ENCODE measurements at places on chromosomes 16 and 17.

GRCh38 chr17:76793775-76794174 lies 55.9 kb downstream of the MFSD11 start:
- peak; percentile 64 for DNase-seq

DNA sequence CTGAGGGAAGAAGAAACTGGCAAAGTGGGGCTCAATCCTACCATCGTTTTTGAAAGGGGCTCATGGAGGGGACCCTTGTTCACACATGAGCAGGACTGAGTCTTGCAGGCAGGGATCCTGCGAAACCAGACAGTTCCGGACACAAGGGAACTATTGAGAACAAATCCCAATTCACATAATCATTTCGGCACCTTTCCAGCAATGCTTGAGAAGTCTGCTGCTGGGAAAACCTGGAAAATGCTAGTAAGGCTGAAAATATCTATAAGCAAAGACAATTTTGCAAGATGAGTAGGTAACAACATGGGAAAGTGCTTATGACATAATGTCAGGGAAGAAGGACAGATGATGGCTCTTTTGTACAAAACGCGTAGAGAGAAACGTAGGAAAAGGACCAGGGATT lies 52.1 kb upstream of the BPTF start:
- DNase-seq = no peak

GRCh38 chr16:11155284-11155806 lies 100.7 kb downstream of the SOCS1 start:
- DNase-seq = no peak

- no peak for DNase-seq
Measured at GRCh38 chr16:4316108-4316863, 419 bp downstream of the GLIS2 start.

DNA sequence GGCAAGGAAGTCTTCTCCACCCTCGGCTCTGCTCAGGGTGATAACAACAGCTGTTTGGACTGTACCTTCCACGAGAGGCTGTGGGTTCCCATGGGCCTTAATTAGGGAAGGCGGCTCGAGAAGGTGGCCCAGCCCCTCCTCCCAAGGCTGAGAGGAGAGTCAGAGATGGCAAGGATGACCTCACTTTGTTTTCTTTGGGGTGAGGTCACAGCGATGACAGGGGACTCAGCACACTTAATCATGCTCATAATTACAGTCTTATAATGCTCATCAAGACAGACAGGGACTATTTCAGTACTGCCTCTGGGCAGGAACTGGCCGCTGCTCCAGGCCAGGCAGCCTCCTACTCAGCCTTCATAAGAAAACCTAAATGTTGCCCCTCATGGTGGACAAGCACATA lies 19.7 kb downstream of the WFDC1 start:
- DNase-seq = no peak

DNA sequence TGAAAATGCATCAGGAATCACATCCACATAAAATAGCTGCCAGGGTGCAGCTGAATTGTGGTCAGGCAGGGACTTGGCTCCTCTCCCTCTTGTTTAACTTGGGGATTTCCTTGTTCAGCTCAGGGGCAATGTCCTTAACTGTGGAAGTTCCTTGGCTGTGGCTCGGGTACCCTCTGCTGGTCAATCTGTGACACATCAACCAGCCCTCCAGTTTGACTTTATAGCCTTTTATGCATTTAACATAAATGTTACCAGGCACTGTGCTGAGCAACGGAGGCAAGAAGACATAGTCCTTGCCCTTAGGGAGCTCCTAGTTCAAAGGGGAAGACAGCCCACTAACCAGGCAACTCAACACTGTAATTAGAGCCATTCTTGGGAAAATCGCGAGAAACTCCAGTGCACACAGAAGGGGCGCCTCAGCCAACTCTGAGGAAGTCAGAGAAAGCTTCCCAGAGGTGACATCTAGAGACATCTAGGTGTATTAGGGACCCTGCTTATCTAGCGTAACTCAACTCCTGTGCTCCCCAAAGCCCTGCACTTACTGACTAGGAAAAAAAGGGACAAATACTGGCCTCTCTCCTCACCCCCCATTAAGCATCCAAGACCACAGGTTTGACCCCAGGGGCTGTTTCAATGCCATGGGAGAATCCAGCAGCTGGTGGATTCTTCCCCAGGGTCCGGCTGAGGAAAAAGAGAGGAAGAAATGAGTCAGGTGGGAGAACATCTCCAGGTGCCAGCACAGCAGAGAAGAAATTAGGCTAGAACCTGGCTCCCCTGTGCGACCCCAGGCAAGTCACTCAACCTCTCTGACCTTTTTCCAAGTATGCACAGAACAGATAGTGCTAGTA lies 17.3 kb upstream of the EEF2K start:
- DNase-seq = peak; percentile 68

GRCh38 chr17:45132320-45132571 lies at the start of gene PLCD3:
Gene PLCD3, minus strand, starts transcription at chr17:45132515. Its CDS starts 105 bp downstream, at chr17:45132410.
- no peak for DNase-seq

- no peak for DNase-seq
Measured at GRCh38 chr16:67773569-67774456, 32.5 kb downstream of the RANBP10 start.

DNA sequence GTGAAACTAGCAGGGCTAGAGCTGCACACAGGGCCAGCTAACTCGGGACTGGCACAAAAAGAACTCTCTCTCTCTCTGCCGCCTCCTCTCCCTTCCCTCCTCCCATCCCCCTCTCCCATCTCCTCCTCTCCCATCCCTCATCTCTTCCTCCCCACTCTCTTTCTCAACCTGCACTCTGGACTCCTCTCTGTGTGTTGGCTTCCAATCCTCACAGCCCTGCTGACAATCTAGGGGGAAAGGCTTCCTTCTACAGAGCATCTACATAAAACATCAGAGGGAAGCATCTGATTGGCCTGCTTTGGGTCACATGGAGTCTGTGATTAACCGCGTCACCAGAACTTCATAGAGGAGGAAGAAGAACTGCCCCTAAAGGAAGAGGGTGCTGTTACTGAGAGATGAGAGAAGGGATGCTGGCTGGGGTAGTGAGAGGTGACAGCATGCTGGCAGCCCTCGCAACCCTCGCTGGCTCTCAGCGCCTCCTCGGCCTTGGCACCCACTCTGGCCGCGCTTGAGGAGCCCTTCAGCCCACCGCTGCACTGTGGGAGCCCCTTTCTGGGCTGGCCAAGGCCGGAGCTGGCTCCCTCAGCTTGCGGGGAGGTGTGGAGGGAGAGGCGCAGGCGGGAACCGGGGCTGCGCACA lies 12.8 kb upstream of the ZFP90 start:
- DNase-seq = no peak

GRCh38 chr17:75499313-75500022 lies 15.9 kb downstream of the CASKIN2 start:
- DNase-seq = no peak

- DNase-seq = no peak
Measured at GRCh38 chr17:79137789-79138165, 63.2 kb downstream of the ENGASE start.

DNA sequence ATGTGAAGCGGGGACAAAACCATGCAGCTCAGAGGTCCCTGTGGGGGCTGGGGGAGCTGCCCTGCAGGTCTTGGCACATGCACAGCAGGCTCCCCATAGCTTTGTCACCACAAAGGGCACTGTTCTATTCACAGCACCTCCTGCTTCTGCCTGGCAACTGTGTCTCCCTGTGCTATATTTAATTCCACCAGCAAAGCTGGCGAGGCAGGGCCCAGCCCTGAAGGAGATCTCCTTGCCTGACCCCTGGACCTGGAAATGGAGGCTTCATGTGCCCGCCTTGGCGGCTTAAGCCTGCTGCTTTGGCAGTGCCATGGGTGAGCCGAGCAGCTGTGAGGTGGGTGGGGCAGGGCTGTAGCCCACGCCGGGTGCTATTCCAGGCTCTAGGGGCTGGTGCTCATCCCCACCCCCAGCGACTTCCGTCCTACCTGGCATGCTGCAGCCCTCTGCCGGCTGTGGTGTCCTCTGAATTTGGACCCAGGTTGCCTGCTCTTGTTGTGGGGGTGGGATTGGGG lies 6.8 kb downstream of the LDHD start:
- DNase-seq = no peak

DNA sequence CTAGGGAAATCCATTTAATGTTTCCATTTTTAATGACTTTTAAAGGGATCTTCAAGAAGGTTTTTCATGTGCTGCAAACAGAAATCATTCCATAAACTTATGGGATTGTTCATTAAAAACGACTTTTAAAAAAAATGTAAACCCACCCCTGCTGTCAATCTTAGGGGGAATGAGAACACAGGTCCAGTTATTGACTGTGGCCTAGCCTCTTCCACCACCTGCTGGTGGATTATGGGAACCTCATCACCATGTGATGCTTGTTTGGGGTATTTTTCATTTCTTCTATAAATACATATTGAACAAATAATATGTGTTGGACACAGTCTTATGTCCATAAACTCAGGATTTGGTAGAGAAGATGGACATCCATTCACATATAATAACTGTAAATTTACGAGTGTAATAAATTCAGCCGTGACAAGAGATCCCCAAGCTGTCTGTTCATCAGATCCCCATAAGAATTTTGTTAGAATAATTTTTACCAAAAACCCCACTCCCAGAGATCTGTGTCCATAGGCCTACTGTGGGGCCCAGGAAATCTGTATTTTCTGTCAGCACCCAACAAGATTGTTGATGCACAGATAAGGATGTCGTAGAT lies 42.0 kb upstream of the TMC5 start:
- DNase-seq = peak; percentile 46

DNA sequence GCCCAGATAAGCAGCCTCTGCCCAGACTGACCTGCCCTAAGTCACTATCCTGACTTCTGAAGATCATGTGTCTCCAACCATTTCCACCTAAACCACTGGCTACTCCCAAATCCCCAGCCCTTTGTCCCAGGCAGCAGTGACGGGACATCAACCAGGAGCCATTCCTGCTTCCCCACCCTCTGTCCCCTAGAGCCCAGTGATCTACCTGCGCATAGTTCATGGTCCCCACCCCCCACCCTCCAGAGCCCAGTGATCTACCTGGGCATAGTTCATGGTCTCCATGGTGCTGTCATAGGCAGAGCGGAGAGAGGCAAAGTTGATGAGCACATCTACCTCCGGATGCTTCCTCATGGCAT lies 26.8 kb downstream of the ACLY start:
- DNase-seq = no peak

GRCh38 chr16:76287466-76287865 lies 10.3 kb downstream of the CNTNAP4 start:
- no peak for DNase-seq

GRCh38 chr17:44865231-44865660 lies 17.6 kb downstream of the HIGD1B start:
- peak; percentile 81 for DNase-seq

GRCh38 chr17:36856222-36856621 lies 81.1 kb upstream of the LHX1 start:
- DNase-seq = no peak

DNA sequence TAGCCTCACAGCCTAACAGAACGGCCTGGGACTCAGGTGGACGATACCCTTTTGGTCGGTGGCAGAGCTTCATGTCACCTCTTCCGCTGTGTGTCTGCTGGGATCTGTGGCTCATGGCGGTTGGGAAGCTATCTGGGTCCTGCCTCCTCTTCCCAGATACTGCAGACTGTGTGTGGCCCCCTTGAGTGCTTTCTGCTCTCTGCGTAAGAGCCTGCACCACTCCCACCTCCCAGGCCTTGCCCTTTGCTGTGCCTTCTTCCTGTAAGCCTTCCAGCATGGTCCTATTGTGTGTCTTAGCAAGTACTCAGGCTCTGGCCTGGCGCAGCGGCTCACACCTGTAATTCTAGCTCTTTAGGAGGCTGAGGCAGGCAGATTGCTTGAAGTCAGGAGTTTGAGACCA lies 17.5 kb upstream of the ADCY7 start:
- DNase-seq = no peak

GRCh38 chr17:73494950-73495349 lies 149.3 kb downstream of the SDK2 start:
- DNase-seq = no peak

GRCh38 chr16:3646348-3646920 lies 8.1 kb upstream of the DNASE1 start:
- no peak for DNase-seq

DNA sequence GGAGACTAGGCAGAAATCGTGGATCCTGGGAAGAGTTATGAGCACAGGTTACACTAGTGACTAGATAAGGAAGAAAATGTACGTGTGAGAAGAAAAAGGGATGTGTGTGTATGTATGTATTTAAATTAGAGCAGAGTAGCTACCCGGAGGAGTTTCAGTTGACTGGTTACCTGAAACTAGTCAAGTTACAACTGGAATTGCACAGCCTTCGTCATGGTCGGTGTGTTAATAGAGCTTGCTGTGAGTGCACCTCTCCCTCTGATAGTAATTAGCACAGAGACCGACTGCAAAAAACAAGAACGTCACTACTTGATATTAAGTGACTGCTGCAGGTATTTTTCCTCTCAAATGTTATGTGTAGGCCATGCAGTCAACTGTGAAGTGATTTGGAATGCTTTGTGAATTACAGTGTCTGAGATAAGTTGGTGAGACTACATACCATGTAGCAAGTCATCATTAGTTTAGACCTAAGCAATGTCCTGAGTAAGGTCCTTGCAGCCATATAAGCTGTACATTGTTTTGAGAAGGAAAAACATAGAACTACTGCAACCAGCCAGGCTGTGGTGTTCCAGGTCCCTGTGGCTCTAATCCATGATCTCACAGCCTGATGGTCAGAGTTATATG lies 95.7 kb downstream of the WNT3 start:
- no peak for DNase-seq

DNA sequence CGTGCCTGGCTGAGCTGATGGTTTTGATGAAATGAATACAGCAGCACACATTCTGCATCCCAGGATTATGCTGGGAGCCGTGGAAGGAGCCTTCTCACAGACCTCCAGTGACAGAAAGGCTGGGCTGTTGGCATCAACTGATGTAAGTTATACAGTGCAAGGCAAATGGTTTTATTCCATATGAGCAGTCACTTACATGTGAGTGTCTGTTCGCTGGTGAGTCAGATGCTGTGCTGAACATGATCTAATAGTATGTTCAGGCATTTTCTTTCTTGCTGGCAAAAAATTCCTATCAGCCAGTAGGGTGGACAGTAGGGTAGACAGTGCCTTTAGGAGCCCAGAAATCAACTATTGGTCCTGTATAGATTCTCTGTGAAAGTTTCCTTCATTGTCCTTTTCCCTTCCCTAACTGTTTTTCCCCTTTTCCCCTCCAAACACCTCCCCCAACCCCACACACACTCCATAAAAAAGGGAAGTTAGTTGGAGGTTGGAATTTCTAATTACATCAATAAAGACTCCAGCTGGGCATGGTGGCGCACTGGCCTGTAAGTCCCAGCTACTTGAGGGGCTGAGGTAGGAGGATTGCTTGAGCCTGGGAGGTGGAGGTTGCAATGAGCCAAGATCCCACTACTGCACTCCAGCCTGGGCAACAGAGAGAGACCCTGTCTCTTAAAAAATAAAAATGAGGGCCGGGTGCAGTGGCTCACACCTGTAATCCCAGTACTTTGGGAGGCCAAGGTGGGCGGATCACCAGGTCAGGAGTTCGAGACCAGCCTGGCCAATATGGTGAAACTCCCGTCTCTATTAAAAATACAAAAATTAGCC lies 36.2 kb downstream of the LDHD start:
- no peak for DNase-seq

- DNase-seq = no peak
Measured at GRCh38 chr16:11498683-11499082, 88.0 kb downstream of the LITAF start.

DNA sequence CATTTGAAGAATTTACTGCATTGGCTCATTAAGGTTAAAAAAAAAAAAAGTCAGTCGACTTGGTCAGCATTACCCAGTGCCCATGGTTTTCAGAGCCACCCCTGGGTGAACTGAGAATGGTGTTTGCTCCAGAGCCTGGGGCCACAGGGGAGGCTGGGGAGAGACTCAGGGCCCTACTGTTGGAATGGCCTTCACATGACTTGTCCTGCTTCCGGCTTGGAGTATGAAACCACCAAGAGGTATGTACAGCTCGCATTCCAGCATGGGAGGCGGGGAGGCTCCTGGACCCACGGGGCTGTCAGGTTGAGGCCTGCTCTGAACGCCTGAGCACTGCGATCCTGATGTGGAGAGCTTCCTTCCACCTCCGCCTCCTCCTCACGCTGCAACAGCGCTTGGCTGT lies 36.8 kb downstream of the MSI2 start:
- DNase-seq = no peak
